Activated CD4-positive, alpha-beta T cell treated with anti-CD3 and anti-CD28 coated beads, Interleukin-2, amount 10 ng/mL, durations not matched to agents 24 days and 14 days (primary cell): ENCODE measurements at places on chromosomes 16 and 17. TPM values are rescaled to one million over a fixed set of nuclear protein-coding genes. Genes with fewer than 3 reads are reported as not detected.

NECAB2 gene
- not detected in 2 replicates for total RNA-seq

EVPL gene
- total RNA-seq = 0.09 and 0.17 TPM in 2 replicates

GRCh38 chr16:26645614-26646013, 421.1 kb upstream of the C16orf82 start:
- peak; percentile 90 for DNase-seq

DNA sequence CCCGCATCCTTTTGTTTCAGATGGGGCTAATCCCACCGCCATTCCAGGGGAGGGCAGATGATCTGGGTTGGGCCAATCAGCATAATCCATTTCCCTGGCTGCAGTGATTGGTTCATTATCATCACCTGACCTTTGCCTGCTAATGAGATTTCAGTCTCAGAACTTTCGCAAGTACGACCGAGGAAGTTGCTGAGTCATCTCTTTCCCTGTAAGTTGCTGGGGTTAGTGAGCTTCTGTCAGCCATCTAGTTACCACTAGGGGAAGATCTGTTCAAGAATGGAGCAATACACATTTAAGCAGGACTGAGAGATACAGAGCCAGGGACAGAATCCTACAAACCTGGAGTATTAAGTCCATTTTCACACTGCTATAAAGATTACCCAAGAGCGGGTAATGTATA, 65.3 kb upstream of the NUDT7 start:
- DNase-seq = no peak

- DNase-seq = no peak
Measured at GRCh38 chr17:41793784-41794539, 7.5 kb upstream of the JUP start.

GRCh38 chr17:58242171-58242784, 3.9 kb downstream of the LPO start:
- no peak for DNase-seq

GRCh38 chr16:1470481-1471251, 4.2 kb downstream of the CLCN7 start:
- DNase-seq = no peak

DNA sequence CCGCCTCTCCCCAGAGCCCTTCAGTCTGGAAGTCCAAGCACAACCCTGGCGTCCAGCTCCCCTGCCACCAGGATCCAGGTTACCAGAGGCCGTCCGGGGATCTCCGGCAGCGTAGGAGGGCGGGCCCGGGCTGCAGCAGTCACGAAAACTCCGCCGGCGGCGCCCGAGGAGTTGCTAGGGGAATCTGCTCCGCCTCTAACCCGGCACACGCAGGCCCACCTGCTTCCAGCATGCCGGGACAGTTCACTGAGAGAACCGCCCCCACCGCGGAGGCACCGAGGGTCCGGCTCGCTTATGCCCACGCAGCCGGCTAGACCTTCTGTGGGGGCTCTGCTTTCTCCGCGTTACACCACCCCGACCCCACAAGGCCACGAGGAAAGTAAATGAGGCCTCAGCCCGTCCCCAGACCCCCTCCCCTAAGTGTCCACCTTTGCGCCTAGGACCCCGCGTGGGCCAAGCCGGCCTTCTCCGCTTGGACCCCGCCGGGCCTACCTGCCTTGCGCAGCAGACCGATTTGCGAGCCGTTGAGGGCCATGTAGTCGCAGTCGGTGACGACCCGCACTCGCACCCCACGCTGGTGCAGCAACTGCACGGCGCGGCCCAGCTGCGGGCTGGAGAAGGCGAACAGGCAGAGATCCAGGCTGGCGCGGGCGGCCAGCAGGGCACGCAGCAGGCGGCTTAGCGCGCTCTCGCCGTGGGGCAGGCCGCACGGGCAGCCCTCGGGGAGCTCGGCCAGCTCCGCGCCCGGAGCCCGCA, 587 bp downstream of the PLD6 start:
- DNase-seq = peak; percentile 83

- peak; percentile 97 for DNase-seq
Measured at GRCh38 chr17:1294157-1294717, 14.8 kb downstream of the TRARG1 start.

DNA sequence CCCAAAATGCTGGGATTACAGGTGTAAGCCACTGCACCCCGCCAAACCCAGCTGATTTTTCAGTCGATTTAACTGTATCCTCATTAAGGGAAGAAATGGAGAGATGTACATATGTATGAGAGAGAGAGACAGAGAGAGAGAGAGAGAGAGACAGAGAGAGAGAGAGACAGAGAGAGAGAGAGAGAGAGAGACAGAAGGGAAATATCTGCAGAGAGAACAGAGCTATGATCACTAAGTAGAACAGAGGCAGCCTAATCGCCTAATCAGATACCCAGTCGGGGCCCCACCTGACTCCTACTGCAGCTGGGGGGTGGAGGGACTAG, 70.0 kb downstream of the RBBP6 start:
- DNase-seq = no peak

DNA sequence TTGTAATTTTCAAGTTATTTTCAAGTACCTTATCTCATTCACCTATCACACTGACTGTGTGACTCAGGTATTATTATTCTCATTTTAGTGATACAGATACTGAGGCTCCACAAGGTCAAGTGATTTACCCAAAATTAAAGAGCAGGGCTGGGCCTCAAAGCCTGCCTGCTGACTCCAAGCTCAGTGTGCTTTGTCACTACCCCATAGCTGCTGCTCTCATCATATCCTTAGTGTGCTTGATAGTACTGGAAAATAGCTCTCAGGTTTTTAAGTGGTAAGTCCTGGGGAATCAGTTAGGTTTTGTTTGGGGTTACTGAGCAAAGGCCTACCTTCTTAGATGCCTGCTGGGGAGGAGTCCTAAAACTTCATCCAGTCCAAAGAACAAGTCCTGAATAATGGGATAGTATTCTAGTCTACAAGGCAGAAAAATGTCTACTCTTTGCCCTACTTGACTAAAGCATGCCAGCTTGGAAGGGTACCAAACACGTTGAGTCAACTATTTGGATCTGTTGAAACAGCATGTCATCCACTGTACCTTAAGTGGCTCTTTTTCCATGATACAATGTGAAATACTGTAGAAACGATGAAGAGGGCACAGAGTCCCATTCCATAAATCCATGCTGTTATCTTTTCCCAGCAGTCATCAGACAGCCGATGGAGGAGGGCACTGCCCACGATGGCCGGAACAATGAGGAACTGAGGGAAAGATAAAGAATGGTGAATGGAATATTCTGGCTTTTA, 10.7 kb downstream of the MMD start:
- no peak for DNase-seq
